Activated CD4-positive, alpha-beta T cell treated with anti-CD3 and anti-CD28 coated beads, Interleukin-2, Interleukin-6, amounts not matched to agents 100 ng/mL and 50 ng/mL, durations not matched to agents 16 hours and 8 hours (primary cell): ENCODE measurements at places on chromosomes 2 and 18.
A peak's percentile ranks its signal among the peaks of the same experiment; 100 is the strongest.

- no peak for DNase-seq
Observed at GRCh38 chr2:20803974-20804373, 18.9 kb downstream of the LDAH start.

GRCh38 chr2:159961037-159961436 lies 101.4 kb downstream of the PLA2R1 start:
- DNase-seq = no peak

DNA sequence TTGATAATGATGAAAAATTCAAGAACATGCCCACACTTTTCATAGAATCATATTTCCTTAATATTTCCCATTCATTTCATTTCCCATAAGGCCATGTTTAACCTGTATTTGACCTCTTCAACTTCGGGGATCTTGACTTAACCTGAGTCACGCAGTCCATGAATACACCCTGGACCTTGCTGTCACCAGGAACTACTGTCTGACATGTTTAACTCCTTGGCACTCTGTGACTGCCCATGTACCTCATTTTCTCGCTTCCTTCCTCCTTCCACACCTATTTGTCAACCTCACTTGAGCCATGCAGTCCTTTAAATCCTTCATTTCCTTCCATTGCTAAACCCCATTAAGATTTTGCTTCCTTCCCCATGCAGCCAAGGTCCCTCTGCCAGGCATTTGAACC lies 16.3 kb downstream of the ABCB11 start:
- no peak for DNase-seq

- DNase-seq = no peak
Observed at GRCh38 chr2:181570833-181571661, 85.9 kb downstream of the CERKL start.

DNA sequence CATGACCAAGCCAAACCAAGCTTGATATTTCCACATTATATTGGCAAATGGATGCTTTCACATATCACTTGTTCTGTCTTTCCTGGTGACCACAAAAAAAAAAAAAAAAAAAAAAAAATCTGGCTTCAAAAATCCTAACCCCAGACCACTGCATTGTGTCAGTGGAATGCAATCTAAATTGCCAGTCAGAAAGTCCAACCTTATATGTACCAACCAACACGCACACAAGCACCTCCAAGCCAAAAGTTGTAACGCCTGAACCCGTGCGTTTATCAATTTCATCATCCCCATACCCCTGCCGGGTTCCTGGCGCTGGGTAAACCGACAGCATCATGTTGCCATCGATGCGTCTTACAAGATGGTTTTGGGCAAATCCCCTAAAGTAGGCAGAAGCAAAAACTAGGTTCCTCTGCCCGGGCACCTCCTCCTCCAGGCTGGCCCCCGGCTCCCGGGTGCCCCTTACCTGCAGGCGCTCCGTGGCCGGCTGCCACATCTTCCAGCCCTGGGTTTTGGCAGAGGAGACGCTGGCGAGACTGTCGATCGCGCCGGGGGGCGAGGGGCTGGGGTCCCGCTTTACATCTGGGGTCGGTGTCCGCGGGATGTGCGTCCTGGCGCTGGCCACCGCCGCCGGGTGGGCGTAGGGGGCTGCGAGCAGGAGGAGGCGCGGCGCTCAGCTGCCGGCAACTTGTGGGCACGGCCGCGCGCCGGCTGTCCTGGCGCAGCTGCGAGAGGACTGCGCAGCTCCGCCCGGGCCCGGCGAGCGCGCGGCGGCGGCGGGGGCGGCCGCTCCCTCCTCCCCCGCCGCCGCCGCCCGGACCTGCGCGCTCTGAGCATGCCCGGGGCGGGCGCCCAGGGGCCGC lies at the start of gene PID1:
Gene PID1 (minus strand): TSS at position 737 of the 860 bp plus-strand sequence. CDS start 244 bp downstream, at position 493.
- no peak for DNase-seq

- DNase-seq = no peak
Observed at GRCh38 chr2:99480390-99480789, 9.4 kb downstream of the REV1 start.

DNA sequence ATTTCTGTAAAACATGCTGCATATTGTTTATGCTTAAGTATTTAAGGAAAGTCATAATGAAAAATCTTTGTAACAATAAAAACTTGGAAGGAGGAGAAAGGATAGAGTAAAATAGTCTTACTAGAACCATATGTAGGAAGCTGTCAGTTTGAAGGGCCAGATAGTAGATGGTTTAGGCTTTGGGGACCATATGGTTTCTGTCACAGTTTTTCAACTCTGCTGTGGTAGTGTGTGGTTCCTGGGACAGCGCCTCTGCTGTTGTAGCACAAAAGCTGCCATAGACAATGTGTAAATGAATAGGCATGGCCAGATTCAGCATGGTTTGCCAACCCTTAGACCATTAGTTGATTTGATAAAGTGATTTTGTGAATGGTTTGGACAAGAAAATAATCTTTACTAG lies 75.5 kb downstream of the SLC39A10 start:
- no peak for DNase-seq

GRCh38 chr2:65366595-65367125 lies 65.7 kb downstream of the SPRED2 start:
- DNase-seq = peak; percentile 78

DNA sequence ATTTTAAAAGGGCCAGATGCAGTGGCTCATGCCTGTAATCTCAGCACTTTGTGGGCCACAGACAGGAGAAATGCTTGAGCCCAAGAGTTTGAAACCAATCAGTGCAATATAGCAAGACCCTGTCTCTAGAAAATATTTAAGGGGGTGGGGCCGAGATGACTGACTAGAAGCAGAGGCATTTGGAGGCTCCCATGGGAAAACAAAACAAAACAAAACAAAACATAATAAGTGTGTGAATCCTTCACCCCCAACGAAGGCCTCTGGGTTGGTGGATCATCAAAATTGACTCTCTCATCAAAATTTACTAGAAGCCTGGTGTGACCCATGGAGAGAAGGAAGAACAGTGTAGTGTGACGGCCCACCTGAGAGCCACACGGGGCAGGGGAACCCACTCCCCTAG lies 560.9 kb downstream of the LRP1B start:
- DNase-seq = no peak
